ENCODE measurements at places on chromosomes 1 and 21.

GRCh38 chr21:35145626-35146233, 96.6 kb upstream of the RUNX1 start:
- no peak for DNase-seq

- no peak for DNase-seq
Measured at GRCh38 chr1:96236156-96236739, 485.3 kb upstream of the PTBP2 start.

DNA sequence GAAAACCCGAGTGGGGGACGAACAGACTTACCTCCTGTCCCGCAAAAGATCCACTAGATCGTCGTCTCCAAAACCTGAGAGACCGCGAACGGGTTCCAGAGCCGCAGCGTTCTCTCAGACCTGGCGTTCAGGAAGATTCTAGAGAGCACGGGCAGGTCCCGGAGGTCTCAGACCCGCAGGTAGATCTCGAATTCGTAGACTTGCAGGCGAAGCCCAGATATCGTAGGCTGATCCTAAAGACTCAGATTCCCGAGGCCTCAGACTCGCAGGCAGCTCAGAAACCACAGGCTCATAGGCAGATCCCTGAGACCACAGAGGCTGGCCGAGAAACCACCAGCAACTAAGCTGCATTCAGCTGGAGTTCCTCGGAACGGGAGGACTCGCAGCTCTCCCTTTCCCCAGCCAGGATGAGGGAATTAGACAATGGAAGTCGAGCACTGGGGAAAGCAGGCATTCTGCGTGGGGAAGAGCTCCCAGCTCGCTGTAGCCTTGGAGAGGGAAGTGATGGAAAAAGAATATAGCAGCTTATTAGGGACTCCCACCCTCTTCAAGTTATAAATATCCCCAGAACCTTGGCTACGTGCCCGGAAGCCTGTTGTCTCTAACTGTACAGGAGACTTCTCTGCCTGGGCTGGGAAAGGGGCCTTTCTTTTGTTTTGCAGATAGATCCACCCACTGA, at the start of gene ZNF436:
TSS of gene ZNF436 (minus strand) at position 502 of the 679 bp plus-strand sequence. CDS start 1,831 bp downstream, outside the sequence.
- peak; percentile 16 for DNase-seq

DNA sequence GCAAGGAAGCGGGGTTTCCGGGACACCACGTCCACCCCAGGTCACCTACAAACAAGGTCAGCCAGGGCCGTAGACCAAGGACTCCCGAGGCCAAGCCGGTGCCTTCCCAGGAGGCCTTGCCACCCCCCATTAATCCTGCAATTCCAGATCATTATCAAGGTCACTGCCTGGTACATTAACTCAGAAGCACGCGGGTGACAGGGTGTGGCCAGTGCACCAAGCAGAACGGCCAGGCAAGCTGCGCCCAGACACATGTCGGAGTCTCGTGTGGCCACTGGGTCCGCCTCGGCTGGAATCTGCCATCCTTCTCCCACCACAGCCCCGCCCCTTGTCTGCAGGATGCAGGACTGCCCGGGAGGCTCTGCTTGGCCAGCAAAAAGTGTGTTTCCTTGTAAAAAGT, 144.7 kb downstream of the PRDM16 start:
- no peak for DNase-seq

DNA sequence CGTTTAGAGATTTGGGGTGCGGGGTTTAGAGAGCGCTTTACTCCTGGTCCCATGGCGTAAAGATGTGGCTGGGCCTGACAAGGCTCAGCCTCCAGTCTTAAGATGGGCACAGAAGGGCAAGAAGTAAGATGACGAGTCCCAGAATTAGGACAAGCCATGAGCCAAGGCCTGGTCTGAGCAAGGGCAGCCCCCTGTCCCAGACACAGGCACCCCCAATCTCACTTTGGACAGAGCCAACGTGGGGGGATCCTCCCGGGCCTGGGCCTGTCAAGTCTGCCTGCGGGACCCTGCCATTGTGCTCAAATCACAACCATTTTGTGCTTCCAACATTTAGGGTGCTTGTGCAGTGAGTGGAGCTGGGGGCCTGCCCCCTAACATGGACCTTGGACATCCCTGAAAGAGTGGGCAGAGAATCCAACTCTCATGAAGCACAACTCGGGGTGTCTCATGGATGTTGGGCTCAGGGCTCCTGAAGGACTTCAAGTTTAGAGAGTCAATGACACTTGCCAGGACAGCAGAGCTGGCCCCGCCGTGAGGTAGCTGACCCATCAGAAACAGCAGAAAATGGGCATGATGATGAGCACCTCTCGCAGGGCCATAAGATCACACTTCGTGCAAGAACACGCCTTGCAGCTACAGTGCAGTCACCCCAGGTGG, 52.6 kb downstream of the KIF21B start:
- DNase-seq, result no peak

- DNase-seq, result no peak
Measured at GRCh38 chr1:39086865-39087409, 60.8 kb downstream of the NDUFS5 start.

DNA sequence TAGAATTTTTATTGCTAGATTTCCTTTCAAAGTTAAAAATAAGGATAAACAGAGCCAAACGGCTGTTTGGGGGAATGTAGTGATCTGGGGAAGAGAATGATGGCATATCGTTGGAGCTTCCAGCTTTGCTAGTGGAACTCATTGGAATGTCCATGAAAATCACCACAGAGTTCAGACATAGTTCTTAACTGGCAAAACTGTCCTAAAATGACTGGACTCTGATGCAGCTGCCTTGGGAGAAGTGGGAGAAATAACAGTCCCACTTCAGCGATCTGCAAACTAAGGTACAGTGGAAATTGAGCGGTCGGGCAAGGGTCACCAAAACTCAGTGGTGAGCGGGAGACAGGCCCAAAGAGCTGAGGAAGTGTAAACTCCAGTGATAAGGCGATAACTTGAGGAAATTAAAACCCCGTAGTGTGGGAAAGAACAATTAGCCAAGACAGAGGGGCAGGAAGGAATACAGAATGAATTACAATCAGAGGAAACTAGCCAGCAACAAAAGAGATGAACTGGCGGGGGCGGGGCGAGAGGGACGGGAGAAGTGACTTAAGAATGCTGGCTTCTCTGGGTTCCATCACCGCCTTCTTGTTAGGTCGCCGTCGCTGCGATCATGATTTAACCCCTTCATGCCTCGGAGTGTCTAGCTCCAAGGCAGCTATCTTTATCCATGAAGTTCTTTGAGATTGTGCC, 89.8 kb upstream of the ARHGAP29 start:
- DNase-seq, result no peak

GRCh38 chr1:115426231-115426771, 88.3 kb upstream of the NGF start:
- no peak for DNase-seq

- DNase-seq, result no peak
Measured at GRCh38 chr1:243938208-243938607, 88.2 kb upstream of the AKT3 start.

DNA sequence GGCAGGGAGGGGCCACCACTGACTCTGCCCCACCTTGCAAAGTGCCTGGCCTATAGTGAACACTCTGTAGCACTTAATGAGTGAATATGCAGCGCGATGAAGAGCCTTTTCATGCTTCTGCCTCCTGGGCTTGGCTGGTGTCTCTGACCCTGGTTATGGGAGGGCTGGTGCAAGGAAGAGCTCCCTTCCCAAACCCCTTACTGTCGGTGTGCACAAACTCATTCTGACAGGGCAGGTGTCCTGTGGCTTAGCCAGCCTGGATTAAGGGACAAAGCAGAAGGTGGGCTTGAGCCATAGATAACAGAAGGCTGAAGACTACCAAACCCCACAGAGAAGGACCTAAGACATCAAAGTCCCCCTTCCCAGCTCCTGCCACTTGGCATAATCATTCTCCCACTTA, 2.0 kb upstream of the NCMAP start:
- DNase-seq, result no peak

- no peak for DNase-seq
Measured at GRCh38 chr1:153553830-153554541, 4.9 kb upstream of the S100A3 start.

DNA sequence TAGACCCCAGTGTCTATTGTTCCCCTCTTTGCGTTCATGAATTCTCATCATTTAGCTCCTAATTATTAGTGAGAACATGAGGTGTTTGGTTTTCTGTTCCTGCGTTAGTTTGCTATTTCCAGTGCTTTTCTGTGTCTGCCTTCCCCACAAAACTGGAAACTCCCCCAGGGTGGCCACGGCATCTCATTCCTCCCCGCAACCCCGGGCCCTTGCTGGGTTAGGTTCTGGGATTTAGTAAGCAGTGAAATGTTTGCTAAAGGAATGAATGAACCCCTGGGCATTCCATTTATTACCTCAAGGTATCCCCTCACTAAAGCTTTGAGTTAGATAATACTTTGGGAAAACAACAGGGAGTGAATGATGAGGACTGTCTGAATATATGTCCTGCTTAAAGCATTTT, 142.9 kb downstream of the GLUL start:
- DNase-seq, result no peak

DNA sequence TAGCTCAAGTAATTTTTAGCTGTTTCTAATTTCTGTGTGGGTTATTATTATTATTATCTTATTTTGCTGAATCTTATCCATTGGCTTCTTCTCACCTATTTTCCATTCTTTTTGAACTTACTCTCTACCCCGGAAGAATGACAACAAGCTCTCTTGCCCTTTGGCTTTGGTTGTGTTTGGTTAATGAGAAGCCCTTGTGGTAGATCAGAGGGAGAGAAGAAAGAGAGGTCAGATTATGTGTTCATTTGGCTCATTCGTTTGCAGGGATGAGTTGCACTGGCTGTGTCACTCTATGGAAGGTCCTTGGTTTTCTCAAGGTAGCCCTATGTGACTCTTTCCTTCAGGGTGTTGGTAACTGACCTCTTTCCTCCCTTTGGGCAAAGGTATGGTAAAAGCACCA, 391.9 kb downstream of the LMO4 start:
- DNase-seq, result no peak

- no peak for DNase-seq
Measured at GRCh38 chr1:1479547-1480487, 8.3 kb downstream of the ATAD3B start.

DNA sequence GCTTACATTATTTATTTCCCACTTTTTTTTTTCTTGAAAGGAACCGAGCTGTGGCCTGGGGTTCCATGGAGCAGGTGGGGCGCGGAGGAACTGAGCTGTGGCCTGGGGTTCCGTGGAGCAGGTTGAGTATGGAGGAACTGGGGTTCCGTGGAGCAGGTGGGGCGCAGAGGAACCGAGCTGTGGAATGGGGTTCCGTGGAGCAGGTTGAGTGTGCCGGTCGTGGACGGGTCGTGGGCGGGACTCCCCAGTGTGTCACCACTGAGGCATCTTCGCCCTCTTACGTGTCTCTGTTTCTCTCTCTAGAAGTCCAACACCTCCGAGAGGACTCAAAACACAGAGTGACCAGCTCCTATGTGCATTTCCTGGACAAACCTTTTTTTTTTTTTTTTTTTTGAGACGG, 1.2 kb upstream of the SCNN1D start:
- no peak for DNase-seq

- DNase-seq, result peak; percentile 44
Measured at GRCh38 chr21:45154511-45155508, 80.4 kb downstream of the ADARB1 start.

DNA sequence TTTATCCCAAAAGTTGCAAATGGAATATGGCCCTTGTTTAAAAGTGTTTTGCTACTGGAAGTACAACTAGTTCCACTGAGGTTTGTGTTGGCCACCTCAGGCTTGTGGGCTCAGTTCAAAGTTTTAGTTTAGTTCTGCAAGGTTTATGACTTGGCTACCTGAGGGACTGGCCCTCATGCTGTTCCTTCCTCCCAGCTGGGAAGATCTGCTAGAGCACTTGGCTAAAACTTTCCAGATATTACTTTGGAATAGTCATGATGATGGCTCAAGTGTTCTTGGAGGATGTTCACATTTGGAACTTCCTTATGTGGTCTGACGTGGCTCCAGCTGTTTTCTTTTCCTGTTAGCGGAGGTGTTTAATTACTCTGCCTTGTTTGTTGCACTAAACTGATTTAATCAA, 110.2 kb upstream of the IVNS1ABP start:
- no peak for DNase-seq

GRCh38 chr1:38029081-38029681, 16.6 kb downstream of the UTP11 start:
- DNase-seq, result no peak

GRCh38 chr1:88022516-88022915, 661.6 kb upstream of the PKN2 start:
- DNase-seq, result no peak

DNA sequence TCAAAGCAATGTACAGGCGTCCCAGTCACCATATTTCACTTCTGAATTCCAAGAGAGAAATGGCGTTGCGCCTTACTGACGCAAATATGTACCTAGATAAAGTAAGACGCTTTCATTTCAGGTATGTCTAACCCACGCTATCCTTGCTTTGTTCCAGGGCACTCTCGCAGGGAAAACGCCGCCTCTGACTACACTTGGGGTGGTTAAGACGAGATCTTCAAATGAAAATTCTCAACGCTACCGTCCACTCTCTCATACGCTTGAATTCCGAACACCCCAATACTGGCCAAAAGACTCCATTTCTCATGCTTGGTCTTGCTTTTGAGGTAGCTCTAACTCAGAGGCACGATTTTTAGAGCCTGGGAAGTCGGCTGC, 736 bp upstream of the ZMPSTE24 start:
- DNase-seq, result no peak

GRCh38 chr1:232292818-232293217, 337.1 kb downstream of the SIPA1L2 start:
- DNase-seq, result no peak

DNA sequence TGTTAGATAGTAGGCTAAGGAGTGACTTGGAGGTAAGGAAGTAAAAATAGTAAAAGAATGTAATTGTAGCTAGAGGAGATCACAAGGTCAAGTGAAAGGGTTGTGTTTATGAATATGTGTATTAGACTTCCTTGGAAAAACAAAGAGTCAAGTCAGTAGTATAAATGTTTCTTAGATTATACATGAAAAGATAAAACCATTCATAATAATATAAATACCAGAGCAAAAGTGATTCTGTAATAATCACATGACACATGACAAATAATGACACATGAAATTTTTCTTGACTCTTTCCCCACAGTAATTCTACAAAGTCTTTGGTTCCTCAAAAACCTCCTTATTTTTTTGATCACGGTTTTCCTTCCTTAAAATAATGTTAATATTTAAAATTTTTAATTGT, 56.4 kb downstream of the IVNS1ABP start:
- DNase-seq, result no peak

GRCh38 chr1:225597926-225598575, 54.9 kb downstream of the ENAH start:
- no peak for DNase-seq

DNA sequence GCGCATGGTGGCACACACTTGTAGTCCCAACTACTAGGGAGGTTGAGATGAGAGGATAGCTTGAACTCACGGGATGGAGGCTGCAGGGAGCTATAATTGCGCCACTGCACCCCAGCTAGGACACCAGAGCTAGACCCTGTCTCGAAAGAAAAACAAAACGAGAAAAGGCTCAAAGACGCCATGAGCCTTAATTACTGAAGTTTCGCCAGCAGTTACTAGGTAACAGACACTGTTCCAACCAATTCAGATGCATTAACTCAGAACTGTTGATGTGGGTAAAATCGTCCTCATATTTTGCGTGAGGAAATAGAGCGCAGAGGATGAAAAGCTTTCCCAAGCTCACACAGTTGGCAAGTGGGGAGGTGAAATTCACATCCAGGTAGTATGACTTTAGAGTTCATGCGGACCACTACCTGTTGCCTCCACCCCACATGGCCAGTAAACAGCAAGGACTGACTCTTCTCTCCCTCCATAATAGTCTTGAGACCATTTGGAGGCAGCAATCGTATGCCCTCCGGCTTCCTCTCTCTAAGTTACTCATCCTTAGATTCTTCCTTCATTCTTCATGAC, 40.1 kb downstream of the INAVA start:
- DNase-seq, result no peak

GRCh38 chr1:104467590-104467989, 717.9 kb downstream of the AMY1C start:
- DNase-seq, result no peak

Data from CD4-positive, alpha-beta T cell treated with Interleukin-2 at 100 ng/mL for 4 hours (primary cell).